ENCODE measurements at places on chromosomes 2 and 18. TPM values are rescaled to one million over a fixed set of nuclear protein-coding genes. Genes with fewer than 3 reads are reported as not detected.

SLC9A4 gene
- not detected for total RNA-seq

ANKRD23 gene
- 0.89 TPM for total RNA-seq

HJURP gene
- total RNA-seq = 39.4 TPM

DAW1 gene
- total RNA-seq = 6.5 TPM

KLHL41 gene
- total RNA-seq = 0.34 TPM

POMC gene
- total RNA-seq = 4.0 TPM

SNTG2 gene
- not detected for total RNA-seq

PELI1 gene
- total RNA-seq = 2.4 TPM

EMILIN1 gene
- total RNA-seq = 191 TPM

TXNDC2 gene
- not detected for total RNA-seq

MATN3 gene
- total RNA-seq = 3.9 TPM

RAB27B gene
- 1.3 TPM for total RNA-seq

ABCB6 gene
- total RNA-seq = 15.5 TPM

SH2D6 gene
- total RNA-seq = 0.59 TPM

CTAGE1 gene
- total RNA-seq = not detected

MFF gene
- total RNA-seq = 117 TPM

HSPE1 gene
- total RNA-seq = 166 TPM

ACKR3 gene
- 0.15 TPM for total RNA-seq

All from bronchus fibroblast of lung (primary cell).